ENCODE measurements at places on chromosomes 6 and 20.

DNA sequence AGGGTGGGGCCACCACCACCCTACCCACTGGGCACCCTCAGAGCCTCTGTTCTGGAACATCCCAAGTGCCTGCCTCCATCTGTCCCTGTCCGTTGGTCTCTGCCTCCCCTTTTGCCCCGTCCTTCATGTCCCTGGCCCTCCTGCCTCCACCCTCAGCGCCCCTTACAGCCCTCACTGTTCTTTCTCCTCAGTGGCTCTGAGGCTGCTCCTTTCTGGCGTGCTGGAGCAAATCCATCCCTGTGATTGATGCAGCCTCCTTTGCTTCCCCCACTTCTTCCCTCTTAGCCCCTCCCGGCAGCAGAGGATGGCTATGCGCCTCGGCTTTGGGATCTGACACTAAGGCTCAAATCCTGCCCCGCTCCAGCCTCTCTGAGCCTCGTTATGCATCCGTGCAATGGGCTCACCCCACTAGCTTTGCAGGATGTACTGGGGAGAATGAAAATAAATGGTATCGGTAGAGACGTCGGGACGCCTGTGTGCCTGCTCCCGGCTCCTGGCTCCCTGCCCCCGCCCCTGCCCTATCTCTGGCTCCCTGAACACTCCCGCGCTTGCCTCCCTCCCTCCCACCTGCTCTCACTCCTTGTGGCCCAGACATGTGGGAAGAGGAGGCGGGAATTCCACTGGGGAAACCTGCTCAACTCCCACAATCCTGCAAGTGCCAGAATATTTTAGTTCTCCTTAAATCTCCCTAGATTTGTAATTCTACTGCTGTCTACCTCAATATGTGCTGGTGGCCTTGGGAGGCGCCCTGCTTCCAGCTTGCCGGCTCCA, 13.1 kb downstream of the VSTM2L start:
- DNase-seq: no peak

GRCh38 chr20:51766994-51767866, 960 bp downstream of the ATP9A start:
- peak; percentile 54 for DNase-seq

DNA sequence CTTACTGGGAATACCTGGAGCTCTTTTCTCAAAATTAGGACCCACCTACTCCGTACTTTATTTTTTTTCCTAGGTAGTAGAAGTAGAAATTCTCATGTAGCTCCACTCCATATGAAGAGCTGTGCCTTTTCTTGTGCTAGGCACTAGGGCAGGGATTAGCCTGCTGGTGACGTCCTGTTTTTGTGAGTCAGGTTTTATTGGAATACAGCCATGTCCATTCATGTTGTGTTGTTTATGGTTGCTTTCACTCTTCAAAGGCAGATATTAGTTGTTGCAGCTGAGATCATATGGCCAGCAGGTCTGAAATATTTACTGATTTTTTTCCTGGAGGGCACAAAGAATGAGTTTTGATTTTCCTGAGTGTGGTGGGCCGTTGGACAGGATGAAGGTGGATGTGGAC, 20.5 kb downstream of the XRN2 start:
- no peak for DNase-seq

GRCh38 chr20:1324598-1325172, 4.3 kb downstream of the SDCBP2 start:
- no peak for DNase-seq

DNA sequence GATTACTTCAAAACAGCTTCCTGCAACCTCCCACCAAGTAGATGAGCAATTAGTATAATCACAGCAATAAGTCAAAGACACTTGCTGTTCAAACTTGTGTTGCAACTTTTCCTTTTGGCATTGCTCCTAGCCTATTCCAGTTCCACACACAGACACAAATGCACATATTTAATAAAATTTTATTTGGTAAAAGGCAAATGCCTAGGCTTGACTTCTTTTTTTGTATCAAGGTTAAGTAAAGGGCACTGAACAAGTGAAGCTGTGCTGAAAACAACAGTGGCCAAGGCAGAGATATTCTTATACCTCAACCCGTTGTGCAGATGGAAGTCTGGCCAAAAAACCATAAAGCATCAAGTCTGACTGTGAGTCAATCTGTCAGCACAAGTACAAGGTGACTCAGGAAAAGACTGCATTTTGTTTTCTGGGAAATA, 708.4 kb upstream of the CITED2 start:
- DNase-seq: no peak

DNA sequence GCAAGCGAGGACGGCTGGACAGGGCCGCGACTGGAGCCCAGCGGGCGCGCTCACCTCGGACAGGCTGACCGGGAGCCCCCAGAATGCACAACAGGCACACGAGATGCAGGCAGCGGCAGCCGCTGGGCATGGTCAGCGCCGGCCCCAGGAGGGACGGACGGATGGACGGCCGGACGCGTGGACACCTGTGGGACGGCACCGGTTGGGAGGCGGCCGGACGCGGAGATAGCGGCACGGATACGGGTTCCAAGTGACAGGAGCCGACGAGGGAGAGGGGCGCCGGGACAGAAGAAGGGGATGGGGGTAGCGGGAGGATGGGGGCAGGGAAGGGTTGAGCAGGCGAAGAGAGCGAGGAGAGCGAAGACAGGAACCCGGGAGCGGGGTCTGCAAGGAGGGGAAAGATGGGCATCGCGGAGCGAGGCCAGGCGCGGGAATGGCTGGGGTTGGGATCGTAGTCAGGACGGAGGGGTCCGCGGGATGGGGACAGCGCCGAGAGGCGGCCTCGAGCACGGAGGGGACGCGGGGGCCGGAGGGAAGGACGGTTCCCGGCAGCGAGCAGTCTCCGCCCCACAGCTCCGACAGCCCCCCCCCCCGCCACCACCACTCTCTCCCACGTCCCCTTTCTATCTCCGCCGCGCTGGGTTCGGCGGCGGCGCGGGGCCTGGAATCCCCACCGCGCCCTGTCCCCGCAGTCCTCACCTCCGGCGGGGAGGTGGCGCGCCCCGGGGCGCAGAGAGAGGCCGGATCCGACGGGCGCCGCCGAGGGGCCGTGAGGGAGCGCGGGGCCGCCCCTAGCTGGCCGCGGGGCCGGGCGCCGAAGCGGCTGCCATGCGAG, 435 bp downstream of the DLK2 start:
- no peak for DNase-seq

DNA sequence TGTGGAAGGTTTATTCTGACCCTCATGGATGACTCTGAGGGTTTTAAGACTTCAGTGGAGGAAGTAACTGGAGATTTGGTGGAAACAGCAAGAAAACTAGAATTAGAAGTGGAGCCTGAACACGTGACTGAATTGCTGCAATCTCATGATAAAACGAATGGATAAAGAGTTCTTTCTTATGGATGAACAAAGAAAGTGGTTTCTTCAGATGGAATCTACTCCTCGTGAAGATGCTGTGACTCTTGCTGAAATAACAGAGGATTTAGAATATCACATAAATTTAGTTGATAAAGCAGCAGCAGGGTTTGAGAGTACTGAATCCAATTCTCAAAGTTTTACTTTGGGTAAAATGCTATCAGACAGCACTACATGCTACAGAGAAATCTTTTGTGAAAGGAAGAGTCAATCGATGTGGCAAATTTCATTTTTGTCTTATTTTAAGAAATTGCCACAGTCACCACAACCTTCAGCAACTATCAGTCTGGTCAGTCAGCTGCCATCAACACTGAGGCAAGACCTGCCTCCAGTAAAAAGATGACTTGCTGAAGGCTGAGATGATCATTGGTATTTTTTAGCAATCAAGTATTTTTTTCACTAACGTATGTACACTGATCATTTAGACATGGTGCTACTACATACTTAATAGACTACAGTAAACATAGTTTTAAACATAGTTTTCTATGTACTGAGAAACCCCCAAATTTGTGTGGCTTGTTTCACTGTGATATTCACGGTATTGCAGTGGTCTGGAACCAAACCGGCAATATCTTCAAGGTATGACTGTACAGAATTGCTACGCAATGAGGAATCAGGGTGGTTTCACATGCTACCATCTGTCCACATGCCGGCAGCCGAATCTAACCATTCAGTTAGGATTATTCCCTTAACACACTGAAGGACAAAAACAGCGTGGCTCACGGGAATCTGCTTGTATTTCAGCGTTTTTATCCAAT, 149.0 kb downstream of the MYB start:
- no peak for DNase-seq

DNA sequence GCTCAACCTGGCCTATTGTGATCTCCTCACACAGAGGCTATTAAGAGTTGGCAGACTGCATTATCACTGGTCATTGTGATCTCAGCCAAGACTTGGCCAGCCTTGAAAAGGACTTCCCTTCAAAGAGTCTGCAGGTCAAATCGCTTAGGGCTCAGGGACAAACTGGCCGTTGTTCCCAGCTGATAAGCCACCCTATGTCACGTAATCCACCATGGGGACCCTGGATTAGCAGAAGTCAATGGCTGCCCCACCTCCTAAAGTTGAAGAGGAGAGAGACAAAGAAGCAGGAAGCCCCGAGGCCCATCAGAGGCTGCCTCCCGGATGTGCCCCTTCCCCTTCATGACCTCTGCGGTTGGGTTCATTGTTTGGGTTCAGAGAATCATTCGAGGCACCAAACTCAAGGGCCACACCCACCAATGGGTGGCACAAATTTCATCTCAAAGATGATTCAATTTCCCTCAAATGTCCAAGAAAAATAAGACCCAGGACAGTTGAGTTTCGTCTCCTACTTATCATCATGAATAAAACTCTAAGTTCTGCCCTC, 56.6 kb downstream of the BPIFB1 start:
- no peak for DNase-seq

DNA sequence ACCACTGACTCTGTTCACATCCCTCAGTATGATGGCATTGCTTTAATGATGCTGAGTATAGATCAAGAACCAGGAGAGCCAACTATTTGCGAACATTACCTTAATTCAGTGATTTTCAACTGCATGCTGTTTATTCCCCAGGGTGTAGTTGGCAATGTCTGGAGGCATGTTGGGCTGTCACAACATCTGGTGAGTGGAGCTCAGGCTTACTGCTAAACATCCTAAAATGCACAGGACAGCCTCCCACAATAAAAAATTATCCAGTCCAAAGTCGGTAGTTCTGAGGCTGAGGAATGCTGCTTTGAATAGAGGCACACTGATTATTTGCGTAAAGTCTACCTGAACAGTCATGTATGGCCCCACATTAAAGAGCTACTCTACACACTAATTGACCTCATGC, 94.8 kb upstream of the OPRM1 start:
- DNase-seq: no peak

- no peak for DNase-seq
Measured at GRCh38 chr6:71665931-71666330, 220.4 kb upstream of the RIMS1 start.

DNA sequence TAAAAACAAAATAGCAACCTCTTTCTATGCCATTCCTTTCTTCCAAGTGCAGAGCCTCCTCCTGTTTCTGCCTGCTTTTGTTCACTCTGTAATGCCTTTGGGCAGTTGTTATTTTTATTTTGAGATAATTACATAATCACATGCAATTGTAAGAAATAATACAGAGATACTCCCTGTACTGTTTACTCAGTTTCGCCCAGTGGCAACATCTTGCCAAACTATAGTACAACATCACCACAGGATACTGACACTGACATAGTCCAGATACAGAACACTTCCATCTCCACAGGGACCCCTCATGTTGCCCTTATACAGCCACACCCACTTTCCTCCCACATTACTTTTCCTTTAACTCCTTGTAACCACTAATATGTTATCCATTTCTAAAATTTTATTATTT, 59.7 kb downstream of the BANF2 start:
- no peak for DNase-seq

DNA sequence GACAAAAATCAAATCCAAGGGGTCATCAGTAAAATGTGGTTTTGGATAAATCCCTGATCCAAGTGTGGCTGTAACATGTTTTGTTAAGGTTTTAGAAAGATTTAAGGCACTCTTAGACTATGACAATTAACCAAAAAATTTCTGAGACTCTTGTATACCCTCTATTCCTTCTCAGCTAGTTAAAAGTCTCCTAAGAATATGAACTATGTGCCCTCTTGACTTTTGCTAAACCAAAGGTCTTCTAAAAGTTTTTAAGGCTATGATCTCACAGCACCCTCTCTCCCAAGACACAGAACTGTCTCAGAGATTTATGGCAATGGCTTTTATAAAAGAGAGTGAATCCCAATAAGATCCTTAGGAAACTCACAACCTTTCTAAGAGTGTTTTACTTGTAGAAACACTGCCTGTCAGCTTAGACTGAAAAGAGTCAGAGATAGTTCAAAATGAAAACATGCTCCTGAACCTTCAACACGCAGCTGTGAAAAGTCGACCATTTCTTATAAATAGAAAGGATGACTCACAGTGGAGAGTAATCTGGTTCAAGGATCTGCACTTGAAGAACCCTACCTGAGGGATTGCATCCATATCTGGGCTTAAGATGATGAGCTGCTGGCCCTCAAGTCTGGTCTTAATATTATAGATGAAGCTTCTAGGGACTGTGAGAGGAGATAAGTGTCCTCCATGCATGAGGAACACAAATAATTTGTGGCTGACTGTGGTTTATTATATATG, 388.4 kb upstream of the GJE1 start:
- DNase-seq: no peak

DNA sequence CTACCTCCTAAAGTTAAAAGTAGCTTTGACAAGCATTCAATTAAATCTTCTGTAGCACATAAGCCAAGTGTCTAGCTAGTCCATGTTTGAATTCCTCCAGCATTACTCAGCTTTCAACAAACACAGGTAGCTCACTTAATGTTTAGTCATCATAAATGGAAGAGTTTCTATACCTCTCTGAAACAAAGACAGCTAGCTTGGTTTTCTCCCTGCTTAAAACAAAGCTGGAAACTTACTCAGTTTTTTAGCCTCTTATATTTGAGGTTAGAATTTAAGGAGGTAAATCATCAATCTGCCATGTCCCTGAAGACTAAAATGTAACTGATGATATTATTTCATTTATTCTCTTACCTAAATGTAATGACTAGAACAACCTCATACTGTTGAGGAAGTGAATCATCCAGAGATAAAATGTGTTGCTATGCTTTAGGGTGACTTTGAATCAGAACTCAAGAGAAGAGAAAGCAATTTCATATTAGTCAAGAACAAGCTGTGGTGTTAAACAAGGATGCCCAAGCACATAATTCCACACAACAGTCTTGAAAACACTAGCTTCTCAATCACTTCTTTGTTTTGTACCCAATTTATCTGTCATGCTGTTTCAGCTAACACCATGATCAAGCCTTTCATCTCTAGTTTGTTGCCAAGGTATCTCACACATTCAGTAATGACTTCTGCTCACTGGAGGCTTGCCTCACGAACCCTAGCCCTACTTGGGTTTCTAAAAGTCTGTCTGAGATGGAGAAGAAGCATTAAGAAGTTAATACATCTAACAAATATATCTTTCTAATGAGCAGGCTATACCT, 251.9 kb downstream of the EPM2A start:
- DNase-seq: no peak
